ENCODE measurements at places on chromosomes 2 and 18.

DNA sequence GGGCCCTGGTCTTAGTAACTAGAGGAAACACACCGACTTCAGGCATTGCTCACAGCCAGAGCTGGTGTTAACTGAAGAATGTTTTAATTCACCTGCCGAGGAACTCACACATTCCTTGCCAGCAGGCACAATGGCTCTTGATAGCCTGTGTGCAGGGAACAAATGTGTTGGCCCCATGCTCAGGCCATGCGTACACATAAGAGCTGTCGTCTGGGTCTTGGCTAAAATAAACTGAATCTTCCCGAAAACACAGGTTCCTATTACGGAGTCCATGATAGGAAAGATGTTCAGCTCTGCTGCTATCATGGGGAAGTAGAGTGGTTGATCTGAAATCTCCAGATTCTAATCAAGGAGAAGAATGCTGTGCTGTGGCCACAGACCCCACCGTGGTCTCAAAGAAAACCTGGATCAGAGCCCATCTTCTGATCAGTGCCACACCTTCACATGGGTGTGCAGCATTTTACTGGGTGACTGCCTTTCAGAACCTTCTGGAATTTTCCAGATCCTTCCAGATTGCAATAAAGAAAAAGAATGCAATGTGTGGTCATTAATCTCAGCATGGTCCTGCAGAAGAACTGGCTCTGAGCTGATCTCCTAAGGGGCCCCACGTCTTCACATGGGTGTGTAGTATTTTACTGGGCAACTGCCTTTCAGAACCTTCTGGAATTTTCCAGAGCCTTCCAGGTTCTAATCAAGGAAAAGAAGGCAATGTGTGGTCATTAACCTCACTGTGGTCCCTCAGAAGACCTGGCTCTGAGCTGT, 17.2 kb downstream of the MBP start:
- no peak for DNase-seq

GRCh38 chr2:203549406-203549805, 14.3 kb upstream of the RAPH1 start:
- no peak for DNase-seq

- no peak for DNase-seq
Observed at GRCh38 chr2:67015681-67016080, 381.5 kb upstream of the ETAA1 start.

DNA sequence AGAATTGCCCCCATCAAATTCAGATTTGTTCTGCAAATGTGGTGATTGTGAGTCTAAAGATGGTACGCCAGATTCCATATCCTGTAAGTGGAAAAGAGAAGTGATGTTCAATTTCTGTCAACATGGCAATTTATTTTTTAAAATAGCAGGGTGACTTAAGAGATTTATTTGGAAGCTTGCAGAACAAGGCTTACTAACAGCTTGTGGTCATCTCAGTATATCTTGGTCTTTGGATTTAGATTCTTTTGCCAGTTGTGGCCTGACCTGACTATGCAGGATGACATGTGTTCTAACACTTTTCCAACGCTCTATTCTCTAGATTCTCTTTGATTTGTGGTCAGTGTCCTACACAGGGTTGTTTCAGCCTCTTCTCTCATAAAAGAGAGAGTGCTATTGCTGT, 74.4 kb downstream of the MAP3K20 start:
- DNase-seq: no peak

DNA sequence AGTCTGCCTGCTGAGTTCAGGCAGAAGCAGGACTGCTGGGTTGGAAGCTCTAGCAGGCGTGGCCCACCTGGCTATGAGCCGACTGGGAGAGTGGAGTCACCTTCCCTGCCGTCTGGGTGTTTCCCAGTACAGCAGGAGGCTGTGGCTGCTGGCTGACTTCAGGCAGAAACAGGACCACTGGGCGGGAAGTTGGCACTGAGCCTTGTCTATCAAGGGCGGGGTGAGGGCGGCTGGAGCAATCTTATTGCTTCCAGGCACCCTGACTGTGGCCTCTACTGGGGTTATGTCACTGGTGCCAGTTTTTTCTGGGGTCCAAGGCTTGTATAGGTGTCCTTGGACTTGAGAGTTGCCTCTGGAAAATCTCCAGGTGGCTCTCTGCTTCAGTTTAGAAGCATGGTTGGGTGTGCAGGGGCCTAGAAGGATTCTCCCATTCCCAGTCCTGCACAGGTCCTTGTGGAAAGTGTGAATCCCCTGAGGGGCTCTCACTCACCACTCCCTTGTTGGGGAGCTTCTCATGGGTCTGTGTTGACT, 30.5 kb downstream of the LTBP1 start:
- no peak for DNase-seq

GRCh38 chr18:11752116-11752911, 63.2 kb downstream of the GNAL start:
- peak; percentile 41 for DNase-seq

GRCh38 chr2:116162395-116162794, 1652.1 kb upstream of the DDX18 start:
- no peak for DNase-seq

- DNase-seq: no peak
Observed at GRCh38 chr2:207176247-207176646, 10.5 kb upstream of the KLF7 start.

- DNase-seq: no peak
Observed at GRCh38 chr2:113058411-113058994, 495 bp upstream of the IL36RN start.

GRCh38 chr2:61396005-61396404, 74.9 kb downstream of the USP34 start:
- no peak for DNase-seq

- DNase-seq: no peak
Observed at GRCh38 chr2:214801068-214801467, 8.4 kb downstream of the BARD1 start.

DNA sequence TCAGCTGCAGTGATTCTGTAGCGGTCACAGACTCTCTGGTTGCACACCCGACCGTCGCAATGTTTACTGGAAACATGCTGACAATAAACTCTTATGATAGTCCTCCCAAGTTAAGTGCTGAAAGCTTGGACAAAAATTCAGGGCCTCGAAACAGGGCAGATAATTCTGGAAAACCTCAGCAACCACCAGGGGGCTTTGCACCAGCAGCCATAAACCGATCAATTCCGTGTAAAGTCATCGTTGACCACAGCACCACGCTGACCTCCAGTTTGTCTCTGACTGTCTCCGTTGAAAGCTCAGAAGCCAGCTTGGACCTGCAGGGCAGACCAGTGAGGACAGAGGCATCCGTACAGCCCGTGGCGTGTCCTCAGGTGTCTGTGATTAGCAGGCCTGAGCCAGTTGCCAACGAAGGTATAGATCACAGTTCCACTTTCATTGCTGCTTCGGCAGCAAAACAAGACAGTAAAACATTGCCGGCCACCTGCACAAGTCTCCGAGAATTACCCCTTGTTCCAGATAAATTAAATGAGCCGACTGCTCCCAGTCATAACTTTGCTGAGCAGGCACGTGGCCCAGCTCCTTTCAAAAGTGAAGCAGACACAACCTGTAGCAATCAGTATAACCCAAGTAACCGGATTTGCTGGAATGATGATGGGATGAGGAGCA, 166.1 kb downstream of the ASXL3 start:
- no peak for DNase-seq

GRCh38 chr18:27412556-27412955, 227.4 kb upstream of the CHST9 start:
- DNase-seq: no peak

DNA sequence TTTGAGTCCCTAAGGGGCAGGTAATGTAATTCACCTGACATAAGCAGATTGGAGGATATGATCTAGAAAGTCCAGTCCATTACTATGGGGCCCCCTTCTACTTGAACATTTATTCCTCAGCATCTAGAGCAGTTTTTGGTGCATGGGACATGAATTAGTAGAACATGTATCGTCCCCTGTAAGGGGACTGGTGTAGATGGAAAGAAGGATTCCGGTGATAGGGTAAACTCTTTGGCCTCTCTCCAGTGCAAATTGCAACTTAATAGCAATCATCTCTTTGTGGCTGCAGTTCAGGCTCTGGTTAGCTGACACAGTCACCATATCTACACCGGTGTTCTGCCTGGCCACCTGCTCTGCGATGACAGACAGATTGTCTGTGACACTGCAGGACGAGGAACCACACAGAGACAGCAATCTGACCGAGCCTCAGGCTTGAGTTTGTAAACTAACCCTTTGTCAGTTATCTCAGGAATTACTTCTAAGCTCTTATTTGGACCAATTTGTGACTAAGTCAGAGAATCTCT, 6.4 kb upstream of the SLC8A1 start:
- DNase-seq: no peak

GRCh38 chr2:142865924-142866323, 11.5 kb upstream of the KYNU start:
- no peak for DNase-seq
